ENCODE measurements at places on chromosomes 2 and 18.

DNA sequence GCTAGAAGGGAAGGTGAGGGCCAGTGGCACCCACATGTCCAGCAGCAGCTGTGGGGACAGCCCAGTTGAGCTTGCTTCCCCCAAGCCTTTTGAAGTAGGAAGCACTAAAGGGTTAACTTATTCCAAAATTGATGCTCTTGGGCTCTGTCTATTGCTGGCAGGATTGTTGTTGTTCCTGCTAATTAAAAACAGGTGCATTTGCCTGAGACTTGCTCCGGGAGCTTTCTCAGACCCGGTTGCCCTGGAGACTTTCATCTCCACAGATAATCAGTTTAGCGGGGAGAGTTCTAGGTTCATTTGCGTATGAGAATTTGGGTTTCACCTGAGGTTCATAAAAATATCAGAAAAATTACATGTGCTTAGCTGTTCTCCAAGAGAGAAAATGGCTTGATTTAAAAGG is 277.3 kb downstream of the LRATD1 start:
- DNase-seq, result no peak

- no peak for DNase-seq
These were observed 91.8 kb upstream of the NEDD4L start for GRCh38 chr18:57951999-57952774.

GRCh38 chr2:8248623-8248957 is 433.3 kb upstream of the ID2 start:
- no peak for DNase-seq

DNA sequence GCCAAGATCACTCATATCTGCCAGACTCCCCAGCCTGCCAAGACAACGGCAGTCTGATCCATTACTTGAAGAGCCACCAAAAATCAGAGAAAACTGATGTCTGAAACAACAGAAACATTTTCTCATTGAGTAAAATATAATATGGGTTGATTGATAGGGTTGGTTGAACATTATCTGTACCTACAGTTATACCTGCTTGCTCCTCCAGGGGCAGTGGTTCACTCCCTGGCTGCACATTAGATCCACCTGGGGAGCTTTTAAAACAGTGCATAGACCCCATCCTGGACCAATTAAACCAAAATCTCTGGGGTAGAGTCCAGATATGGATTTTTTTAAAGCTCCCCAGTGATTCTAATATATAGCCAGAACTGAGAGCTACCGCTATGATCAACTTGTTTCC is 43.6 kb upstream of the SLC14A2 start:
- DNase-seq, result no peak

- no peak for DNase-seq
These were observed 66.5 kb downstream of the GLS start for GRCh38 chr2:190947141-190947540.

- DNase-seq, result no peak
These were observed 33.9 kb downstream of the FBXO15 start for GRCh38 chr18:74113711-74114110.

DNA sequence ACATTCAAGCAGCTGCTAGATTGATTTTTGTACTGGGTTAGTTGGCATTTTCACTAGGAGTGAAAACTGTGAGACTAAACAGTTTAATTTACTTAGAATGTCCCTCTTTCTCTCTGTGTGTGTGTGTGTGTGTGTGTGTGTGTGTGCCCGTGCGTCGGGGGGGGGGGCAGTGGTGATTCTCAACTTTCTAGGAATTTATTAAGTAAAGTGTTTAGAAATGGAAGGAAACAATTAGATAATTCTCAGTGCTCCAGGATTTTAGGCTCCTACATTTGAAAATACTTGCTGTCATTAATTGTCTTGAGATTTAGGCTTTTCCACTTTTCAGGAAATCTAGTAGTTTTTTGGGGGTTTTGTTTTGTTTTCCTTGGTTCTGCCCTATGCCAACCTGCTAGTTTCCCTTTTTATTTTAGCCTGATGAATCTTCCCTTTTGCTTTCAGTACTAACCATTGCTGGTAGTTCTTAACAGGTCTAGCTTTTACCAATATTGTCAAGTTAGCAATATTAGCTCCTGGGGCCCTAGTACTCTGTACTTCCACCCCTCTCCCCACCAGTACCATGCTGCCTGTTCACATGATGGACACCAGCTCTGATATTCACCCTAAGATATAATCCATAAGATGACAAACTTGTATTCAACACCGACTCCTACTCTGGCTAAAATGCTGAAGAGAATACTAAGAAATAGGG is 4.9 kb downstream of the EPAS1 start:
- no peak for DNase-seq

DNA sequence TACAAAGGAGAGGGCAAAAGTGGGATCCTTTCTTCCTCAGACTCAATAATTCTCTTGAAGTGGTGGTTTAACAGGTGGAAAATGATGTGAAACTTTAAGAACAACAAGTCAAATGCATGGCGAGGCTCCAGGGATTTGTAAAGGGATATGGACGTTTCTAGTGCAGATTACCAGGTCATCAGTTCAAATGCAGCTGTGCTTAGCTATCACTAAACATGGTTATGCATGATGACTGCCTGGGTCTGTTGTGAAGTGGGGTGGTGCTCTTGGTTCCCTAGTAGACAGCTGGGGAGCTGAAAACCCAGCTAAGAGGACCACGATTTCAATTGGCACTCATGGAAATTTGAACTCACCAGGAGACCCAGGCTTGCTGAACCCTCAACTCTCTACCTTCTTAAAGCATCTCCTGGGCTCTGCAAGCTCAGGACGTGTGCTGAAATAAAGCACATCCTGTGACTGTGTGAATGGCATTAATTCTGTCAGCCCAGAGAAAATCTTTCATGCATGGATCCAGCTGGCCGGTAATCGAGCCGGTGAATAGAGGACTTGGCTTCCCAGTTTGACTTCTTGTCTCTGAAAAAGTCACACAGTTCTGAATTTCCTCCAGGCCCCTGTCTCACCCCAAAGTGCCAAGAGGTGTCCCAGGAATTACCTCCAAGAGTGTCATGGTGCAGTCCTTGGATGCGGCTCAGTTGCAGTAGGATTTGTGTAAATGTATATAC is 146.1 kb downstream of the MTX2 start:
- DNase-seq, result no peak

GRCh38 chr2:126306539-126306938 is 349.4 kb upstream of the GYPC start:
- DNase-seq, result no peak

DNA sequence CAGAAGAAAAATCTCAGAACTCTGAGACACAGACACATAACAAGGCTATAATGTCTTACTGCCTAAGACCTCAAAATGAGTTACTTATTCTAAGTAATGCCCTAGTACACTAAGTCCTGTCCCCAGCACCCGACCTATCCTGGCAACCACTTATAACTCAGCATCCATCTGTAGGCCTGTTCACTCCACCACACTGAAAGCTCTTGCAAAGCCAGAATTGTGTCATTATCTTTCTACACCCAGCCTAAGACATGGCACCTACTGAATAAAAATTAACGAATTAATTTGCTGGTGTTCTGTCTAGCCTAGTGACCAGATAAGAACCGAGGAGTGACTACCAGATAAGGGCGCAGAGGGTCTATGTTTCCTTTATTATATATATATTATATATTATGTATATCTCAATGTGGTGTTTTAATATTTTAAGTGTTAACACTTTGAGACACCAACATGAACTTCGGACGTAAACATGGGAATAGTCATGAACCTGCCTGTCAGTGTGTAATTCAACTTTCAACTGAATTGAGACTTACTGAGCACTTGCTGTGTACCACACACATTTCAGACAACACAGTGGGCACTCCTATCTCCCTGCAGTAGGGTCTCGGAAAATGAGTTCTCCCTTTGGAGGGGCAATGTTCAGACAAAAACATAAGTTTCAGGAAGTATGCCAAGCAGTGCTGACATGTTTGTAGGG is 27.7 kb downstream of the TMEM131 start:
- DNase-seq, result no peak

GRCh38 chr2:187338679-187339121 is 109.4 kb downstream of the CALCRL start:
- no peak for DNase-seq

DNA sequence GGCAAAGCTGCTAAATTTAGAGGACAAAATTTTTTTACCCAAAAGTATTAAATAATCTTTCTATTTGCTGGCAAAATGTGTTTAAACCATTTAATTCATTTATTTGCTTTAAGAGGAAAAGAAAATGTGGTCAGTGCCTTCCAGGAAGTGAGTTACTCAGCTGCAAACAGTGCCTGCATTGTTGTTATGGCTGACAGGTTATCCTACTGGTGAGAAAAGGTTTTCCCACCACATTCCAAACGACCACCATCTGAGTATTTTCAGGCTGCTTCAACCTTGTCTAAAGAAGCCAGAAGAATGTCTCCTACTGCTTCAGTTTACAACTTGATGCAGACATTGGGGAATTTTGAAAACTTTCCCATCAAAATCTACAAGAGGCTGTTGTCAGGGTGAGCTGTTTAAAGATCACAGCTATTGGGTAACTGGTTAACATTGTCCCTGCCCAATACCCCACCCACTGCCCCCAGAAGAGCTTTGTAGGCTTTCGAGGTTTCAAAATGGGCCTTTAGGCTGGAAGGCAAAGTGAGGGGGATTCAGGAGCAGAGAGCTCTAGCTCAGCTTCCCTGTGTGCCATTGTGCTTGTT is 461.3 kb upstream of the FANCL start:
- DNase-seq, result no peak

GRCh38 chr2:231800493-231801091 is 14.3 kb downstream of the COPS7B start:
- no peak for DNase-seq

DNA sequence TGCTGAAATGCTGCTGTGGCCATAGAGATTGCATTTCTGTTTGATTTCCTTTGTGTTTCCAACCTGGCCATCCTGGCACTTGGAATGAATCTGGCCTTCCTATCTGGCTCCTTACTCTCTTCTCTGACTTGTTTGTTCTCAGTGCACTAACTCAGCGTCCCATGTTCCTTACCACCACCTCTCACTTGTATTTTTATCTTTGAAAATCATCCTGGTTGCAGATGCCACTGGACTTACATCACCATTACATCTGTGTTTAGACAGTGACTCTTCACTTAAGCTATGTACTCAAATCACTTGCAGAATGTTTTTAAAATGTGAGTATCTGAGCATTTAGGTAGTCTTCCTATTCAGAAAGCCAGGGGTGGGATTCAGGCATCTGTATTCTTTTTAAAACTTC is 239.5 kb downstream of the WDR7 start:
- DNase-seq, result no peak

DNA sequence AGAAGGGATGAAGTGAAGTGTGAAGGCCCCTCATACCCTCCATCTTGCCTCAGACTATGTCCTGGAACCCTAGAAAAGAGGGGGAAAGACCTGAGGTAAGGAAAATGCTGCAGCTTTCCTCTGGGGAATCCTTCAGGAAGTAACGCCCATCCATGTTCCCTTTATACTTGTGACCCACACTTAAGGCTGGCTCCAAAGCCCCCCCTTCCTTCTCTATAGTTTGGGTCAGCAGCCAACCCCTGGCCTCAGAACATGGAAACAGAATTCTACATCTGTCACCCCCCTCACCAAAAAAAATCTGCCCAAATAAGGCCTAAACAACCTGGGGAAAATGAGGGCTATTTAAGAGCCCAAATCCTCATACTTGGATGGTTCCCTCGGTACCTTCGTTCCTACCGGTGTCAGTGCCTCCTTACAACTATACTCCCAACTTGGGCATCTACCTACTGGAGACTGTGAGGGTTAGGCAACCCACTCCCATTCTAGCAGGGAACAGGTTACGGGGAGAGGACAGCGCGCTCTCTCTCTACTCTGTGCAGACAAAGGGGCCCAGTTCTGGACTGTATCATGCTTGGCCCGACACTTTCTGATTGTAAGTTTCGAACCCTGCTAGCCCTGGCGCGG is 689 bp downstream of the OST4 start:
- no peak for DNase-seq

DNA sequence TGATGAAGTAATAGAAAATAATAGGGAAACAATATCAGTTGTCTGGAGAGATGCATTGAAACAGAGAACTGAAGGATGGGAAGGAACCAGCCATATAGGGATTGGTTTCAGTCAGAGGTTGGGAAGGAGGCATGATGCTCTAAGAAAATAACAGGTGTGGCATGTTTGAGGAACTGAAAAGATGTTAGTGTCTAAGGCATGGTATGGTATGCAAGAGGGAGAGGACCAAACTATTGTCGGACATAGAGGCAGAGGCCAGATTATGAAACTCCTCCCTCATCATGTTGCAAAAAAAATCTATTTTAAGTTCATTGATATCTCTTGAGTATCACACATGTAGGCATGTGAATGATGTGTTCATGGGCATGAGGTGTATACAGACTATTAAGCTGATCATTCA is 48.9 kb upstream of the EMILIN2 start:
- DNase-seq, result no peak

DNA sequence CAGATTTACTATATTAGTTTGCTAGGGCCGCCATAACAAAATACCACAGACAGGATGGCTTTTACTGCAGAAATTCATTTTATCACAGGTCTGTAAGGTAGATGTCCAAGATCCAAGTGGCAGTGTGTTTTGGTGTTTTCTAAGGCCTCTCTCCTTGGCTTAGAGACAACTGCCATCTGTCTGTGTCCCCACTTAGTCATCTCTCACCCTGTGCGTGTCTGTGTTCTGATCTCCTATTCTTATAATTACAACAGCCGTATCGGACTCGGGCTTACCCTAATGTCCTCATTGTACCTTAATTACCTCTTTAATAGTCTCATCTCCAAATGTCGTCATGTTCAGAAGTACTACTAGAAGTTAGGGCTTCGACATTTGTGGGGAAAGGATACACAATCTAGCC is 362.3 kb upstream of the CDH19 start:
- no peak for DNase-seq

DNA sequence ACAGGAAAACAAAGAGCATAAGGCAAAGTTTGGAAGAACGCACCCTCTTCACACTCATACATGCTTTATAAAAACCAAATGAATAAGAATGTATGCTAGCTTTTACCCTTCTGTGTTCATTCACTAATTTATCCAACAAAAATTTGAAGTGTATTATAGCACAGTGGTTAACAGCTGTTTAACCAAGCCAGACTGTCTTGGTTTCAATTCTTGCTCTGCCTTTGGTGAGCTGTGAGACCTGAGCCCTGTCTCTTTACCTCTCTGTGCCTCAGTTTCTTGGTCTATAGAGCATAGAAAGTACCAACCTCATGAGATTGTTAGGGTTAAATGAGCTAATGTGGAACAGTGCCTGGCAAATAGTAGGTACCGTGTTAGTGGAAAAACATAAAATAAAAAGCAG is 104.5 kb upstream of the TTC39C start:
- no peak for DNase-seq

DNA sequence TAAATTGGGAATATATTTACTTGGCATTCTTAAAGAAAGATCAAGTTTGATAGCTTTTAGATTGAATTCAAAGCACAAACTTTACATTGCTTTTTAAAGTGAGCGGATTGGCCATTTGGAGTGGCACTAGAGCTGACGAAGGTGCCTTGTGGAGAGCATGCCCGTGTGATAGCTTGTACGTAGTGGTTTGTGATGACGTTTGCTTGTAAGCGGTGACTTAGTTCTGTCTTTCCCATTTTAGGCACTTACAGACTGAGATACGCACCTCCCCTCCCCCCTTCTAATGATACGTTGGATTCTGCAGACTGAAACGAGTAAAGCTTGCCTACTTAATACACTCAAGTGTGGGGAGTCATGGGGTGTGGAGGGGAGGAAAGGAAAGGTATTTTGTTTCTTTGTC is 53.4 kb downstream of the ZCCHC2 start:
- no peak for DNase-seq

- no peak for DNase-seq
These were observed 1941.2 kb upstream of the CELF4 start for GRCh38 chr18:39506581-39507330.

GRCh38 chr2:181972431-181973170 is 13.1 kb upstream of the PPP1R1C start:
- no peak for DNase-seq
